Fibroblast of skin of right biceps (primary cell): ENCODE measurements at places on chromosomes 16 and 17.
A peak's percentile ranks its signal among the peaks of the same experiment; 100 is the strongest.

DNA sequence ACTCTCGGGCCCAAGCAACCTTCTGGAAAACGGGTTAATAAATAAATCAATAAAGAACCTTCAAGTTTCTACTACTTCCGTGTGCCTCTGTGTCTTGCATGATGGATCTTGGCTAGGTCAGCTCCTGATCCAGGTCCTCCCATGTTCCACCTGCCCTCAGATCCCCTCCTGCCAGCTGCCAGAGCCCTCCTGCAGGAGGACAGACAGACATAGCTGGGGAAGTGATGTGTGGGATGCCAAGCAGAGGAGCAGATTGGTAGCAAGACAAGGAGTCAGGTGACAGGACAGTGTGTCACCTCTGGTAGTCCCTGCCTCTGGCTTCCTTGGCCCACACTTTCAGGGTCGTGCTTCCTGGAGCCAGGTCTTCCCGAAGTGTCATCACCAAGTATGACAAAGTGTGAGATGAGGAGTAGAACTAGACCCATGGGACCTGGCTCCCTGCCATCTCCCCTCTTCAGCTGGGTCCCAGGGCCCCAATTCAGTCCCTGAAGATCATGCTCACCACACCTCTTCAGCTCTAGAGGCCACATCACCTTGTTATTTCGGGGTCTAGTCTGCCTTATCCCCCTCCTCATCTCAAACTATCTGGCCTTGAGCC is 1.0 kb upstream of the EPN3 start:
- no peak for DNase-seq

GRCh38 chr16:27725236-27726000 is 175.5 kb downstream of the KATNIP start:
- DNase-seq, result no peak

- no peak for DNase-seq
Measured at GRCh38 chr17:47135235-47135634, 53.9 kb downstream of the CDC27 start.

GRCh38 chr17:4262703-4263102 is 1.1 kb downstream of the ANKFY1 start:
- DNase-seq, result no peak

GRCh38 chr17:79332011-79332554 is 257.5 kb downstream of the ENGASE start:
- DNase-seq, result no peak

- DNase-seq, result no peak
Measured at GRCh38 chr17:45248132-45248957, 13.5 kb downstream of the SPATA32 start.

DNA sequence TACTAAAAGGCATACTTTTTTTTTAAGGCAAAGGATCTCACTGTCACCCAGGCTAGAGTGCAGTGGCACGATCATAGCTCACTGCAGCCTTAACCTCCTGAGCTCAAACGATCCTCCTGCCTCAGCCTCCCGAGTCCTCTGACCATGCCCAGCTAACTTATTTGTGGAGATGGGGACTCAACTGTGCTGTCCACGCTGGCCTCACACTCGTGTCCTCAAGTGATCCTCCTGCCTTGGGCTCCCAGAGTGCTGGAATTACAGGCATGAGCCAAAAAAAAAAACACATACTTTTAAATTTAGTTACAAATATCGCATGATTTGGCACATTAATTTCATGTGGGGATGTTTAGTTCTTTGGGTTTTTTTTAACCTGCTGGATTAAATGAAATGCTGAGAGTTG is 207.7 kb upstream of the CHMP6 start:
- peak; percentile 17 for DNase-seq

DNA sequence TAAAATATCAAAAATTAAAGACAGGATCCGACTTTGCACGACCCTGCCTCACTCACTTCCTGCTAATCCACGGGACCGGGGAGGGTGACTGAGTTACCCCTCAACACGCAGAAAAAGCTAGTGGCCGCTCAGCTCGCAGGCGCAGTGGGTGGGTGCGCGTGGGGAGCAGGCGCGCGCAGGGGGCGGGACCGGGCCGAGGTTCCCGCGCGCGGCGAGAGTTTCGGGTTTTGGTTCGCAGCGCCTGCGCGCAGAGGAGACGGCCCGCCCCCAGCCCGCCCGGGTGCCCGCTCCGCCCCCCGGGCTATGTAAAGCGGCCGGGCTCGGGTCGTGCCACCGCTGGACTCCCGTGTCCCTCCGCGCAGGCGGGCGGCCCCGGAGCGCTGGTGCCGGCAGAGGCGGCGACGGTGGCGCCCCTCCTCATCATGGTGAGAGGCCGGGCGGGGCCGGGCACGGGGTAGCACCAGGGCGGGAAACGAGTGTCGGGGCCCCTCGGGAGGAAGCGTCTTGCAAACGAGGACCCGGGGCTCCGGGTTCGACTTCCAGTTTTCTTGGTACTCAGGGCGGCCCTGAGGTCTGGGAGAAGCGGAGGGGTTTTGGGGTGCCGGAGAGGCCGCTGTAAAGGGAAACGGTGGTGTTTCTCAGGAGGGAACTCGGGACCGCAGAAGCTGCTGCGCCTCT is at the start of gene CNP:
CNP (plus strand) TSS at position 333 of the 678 bp plus-strand sequence; CDS start at position 423, 90 bp downstream.
- peak; percentile 92 for DNase-seq

DNA sequence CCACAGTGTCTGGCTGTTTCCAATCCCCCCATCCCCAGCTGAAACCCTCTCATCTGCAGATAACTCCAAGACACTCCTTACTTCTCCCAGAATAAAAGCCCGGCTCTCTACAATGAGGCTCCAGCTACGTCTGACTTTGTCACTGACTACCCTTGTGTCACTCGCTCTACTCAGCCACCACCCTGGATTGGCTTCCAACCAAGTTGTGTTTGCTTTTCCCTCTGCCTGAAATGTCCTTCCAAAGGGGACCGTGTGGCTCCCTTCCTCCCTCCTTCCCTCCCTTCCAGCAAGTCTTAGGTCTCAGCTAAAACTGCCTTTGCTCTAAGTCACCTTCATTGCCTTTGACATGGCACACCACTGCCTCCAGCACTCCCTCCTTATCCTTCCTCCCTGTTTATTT is 42.8 kb downstream of the CDH1 start:
- no peak for DNase-seq

GRCh38 chr17:1872254-1872653 is 42.4 kb downstream of the RPA1 start:
- no peak for DNase-seq

GRCh38 chr16:86739808-86740207 is 161.5 kb downstream of the FOXL1 start:
- DNase-seq, result no peak

- DNase-seq, result no peak
Measured at GRCh38 chr17:9368631-9369030, 207.0 kb downstream of the STX8 start.
